Fibroblast of the aortic adventitia (primary cell): ENCODE measurements at places on chromosomes 3 and 15.

GRCh38 chr15:52238149-52238548 is 47.0 kb upstream of the GNB5 start:
- DNase-seq: no peak

DNA sequence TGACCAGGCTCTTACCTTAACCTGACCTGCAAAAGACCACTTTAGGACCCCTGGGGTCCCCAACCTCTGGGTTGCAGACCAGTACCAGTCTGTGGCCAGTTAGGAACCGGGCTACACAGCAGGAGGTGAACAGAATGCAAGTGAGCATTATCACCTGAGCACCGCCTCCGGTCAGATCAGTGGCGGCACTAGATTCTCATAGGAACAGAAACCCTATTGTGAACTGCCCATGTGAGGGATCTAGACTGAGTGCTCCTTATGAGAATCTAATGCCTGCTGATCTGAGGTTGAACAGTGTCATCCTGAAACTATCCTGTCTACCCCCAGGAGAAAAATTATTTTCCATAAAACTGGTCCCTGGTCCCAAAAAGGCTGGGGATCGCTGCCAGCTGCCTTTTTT is 20.3 kb downstream of the CHP1 start:
- no peak for DNase-seq

- no peak for DNase-seq
Observed at GRCh38 chr3:18208091-18208490, 217.0 kb downstream of the SATB1 start.

- DNase-seq: no peak
Observed at GRCh38 chr15:91620229-91620628, 233.3 kb upstream of the SLCO3A1 start.

DNA sequence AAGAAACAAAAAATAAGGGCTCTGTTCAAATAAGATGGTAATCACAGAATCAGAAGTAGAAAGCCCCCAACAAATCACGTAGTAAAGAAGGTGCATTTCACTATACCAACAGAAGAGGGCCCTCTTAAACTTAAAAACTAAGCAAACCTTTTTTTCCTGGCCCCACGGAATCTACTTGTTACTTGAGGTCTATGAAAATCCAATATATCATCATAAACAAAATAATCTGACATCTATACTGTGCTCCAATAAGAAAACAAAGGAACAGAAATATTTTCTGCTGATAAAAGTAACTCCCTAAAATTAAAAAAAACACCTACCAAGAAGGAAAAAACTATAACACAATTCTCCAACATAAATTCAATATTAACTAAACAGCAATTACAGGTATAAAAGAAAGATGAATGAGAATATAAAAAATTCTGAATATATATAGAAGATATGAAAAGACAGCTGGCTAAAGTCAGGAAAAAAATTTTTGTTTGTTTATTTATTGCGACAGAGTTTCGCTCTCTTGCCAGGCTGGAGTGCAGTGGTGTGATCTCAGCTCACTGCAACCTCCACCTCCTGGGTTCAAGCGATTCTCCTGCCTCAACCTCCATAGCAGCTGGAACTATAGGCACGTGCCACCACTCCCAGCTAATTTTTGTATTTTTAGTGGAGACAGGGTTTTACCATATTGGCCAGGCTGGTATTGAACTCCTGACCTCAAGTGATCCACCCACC is 81.8 kb downstream of the CLASP2 start:
- DNase-seq: peak; percentile 86

GRCh38 chr3:71120012-71120411 is 463.5 kb downstream of the FOXP1 start:
- DNase-seq: no peak

GRCh38 chr3:187359798-187360486 is 8.2 kb upstream of the RTP4 start:
- no peak for DNase-seq

DNA sequence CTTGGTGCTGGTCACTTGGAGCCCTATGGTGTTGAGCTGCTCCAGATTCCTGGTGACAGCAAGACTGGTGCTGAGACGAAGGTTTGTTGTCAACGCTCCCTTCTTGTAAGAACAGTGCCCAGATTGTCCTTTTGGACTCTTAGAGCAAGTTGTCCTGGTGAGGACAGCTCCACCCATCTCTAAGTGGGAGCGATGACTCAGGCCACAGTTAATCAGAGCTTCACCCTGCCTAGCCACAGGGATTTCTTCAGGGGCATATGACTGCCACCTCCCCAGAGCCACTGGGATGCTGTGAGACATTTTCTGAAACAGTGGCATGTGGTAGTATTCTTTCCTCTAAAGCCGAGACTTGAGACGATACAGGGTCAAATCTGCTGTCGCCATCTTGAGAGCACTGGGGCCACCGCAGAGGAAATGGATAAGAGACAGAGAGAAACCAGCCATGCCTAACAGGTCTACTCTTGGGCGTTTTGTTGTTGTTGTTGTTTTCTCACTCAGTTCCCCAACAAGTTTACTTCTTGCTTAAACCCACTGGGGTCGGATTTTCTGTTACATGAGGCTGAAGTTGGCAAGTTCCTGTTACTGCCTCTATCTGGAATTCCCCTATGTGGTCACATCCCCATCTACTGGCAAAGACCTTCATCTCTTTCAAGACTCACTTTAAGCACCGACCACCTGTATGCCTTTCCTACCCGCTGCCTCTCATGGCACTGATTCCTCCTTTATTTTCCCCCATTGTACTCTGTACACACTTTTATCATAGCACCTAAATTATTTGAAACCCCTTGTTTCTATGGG is 16.0 kb upstream of the PCOLCE2 start:
- DNase-seq: peak; percentile 48

DNA sequence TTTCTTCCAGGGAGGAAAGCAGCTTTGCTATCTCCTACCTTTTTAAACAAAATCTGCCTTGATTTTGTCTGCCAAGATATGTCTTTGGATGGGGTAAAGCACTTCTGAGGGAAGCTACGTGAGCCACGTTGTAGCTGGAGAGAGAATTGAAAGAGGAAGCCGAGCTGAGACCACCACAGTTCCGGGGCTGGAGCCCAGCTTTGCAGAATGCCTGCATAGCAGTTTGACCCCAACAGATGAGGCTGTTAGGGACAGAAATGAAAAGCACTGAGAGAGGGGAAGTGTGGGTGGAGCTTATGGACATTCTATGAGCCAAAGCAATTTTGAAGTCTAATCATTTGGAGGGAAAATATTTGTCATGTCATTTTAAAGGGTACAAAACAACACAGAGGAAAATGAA is 45.4 kb downstream of the LIPC start:
- DNase-seq: no peak

DNA sequence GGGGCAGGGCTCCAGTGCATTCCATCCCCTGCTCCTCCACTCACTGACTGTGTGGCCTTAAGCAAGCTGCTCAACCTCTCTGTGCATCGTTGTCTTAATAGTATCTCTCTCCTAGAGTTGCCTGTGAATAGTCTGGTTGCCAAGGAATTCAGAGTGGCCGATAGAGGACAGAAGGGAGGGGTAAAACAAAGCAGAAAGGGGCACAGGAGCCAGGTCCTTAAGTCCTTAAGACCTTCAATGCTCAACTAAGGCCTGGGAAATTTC is 13.7 kb upstream of the CYP11A1 start:
- no peak for DNase-seq

DNA sequence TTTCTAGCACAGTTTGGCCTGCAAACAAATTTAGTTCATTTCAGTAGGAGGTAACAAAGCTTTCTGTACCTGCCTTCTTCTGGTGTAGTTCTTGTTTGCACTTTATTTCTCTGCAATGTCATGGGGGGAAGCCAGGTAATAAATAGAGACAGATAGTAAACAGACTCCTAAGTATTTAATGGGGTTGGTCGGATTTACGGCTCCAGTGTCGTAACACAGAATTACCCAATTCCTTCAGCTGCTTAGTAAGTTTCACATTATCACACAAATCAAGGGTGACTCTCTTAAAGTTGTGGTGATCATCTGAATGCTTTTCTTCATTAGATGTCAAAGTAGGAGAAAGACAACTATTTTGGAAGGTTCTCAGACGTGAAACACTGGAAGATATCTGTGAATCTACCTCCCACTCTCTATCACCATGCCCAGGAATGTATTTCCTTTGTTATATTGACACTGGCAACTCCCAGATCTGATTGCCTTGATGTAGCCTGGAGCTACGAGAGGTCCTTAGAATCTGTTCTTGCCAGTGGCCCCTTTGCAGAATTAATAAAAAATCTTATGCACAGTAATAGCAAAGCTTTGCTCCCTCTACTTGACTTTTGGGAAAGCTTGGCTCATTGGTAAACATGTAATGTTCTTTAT is 25.0 kb upstream of the TMC3 start:
- peak; percentile 35 for DNase-seq

GRCh38 chr3:116981089-116981488 is 271.5 kb downstream of the TUSC7 start:
- DNase-seq: no peak

DNA sequence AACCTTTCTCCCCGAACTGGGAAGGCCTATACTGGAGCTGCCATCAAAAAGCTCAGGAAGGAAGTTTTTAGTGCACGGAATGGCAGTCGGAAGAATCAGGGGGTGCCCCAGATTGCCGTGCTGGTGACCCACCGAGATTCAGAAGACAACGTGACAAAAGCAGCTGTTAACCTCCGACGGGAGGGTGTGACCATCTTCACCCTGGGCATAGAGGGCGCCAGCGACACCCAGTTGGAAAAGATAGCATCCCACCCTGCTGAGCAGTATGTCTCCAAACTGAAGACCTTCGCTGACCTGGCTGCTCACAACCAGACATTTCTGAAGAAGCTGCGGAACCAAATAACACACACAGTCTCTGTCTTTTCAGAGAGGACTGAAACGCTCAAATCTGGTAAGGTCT is 48.2 kb downstream of the COL6A6 start:
- DNase-seq: no peak

DNA sequence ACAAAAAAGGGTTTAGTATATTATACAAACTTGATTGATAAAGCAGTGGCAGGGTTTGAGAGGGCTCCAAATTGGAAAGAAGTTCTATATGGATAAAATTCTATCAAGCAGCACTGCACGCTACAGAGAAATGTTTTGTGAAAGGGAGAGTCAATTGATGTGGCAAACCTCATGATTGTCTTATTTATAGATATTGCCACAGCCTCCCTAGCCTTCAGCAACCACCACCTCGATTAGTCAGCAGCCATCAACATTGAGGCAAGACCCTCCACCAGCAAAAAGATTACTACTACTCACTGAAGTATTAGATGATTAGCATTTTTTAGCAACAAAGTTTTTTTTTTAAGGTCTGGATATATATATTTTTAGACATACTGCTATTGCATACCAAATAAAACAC is 296.7 kb downstream of the CHST2 start:
- DNase-seq: no peak

- no peak for DNase-seq
Observed at GRCh38 chr3:114404590-114404989, 110.8 kb downstream of the TIGIT start.

DNA sequence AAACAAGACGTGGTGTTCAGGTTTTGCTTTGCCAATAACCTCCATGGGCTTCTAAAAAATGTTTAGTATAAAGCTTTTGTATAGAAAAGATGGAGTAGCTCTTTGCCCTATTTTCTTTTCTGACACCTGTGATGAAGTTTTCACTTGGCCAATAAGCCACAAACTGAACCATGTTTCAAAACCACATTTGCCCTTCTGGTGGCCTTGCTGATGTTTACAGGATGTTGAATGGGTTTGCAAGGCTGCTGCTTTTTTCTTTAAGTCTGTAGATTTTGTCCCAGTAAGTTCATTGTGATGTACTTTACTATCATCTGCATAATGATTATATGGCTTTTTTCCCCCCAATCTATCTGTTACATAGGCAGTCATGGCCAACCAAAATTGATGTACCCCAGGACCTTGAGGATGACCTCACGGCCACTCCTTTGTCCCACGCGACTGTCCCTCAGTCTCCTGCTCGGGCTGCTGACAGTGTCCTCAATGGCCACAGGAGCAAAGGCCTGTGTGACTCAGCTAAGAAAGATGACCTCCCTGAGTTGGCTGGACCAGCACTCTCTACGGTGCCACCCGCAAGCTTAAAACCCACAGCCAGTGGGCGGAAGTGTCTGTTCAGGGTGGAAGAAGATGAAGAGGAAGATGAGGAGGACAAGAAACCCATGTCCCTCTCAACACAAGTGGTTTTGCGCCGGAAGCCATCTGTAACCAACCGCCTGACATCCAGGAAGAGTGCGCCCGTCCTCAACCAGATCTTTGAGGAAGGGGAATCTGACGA is 60.8 kb downstream of the SNRK start:
- DNase-seq: no peak

GRCh38 chr15:64455961-64456371 is 4.4 kb upstream of the ZNF609 start:
- DNase-seq: no peak

DNA sequence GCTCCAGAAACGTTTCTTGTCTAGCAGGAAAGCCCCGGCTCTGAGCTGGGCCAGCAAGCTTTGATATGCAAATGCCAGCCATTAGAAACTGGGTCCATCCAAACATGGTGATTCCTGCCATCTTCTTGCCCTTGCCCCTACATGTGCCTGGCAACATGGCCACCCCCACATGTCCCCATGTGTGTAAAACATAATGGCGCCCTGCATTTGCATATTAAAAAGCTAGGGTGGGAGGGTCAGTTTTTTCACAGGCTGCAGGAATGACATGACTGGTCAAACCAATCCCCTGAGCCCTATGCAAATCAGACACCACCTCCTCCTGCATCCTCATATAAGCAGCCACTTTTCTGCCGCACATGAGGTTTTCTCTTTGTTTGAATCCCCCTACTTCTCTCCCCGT is 21.2 kb downstream of the GPR156 start:
- DNase-seq: no peak

GRCh38 chr3:65712140-65712539 is 326.6 kb downstream of the MAGI1 start:
- DNase-seq: peak; percentile 44

GRCh38 chr15:93141371-93141794 is 52.4 kb upstream of the RGMA start:
- no peak for DNase-seq

DNA sequence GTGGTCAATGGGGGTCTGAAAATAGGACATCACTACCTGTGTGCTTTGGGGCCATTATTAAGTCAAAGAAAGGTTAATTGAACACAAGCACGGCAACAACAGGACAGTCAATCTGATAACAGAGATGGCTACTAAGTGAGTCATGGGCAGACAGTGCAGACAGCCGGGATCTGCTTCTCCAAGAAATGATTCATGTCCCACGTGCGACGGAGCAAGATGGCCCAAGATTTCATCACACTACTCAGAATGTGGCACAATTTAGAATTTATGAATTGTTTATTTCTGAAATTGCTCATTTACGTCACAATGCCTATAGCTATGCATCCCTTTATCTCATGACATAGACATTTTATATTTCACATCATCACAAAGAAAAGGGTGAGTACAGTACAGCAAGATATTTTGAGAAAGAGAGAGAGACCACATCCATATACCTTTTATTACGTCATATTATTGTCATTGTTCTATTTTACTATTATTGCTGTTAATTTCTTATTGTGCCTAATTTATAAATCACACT is 770.6 kb upstream of the NR2F2 start:
- peak; percentile 95 for DNase-seq
